Activated CD4-positive, CD25-positive, alpha-beta regulatory T cell (primary cell): ENCODE measurements at places on chromosomes 3 and 15.

- DNase-seq, result no peak
Observed at GRCh38 chr3:107198581-107199181, 178.6 kb upstream of the CCDC54 start.

DNA sequence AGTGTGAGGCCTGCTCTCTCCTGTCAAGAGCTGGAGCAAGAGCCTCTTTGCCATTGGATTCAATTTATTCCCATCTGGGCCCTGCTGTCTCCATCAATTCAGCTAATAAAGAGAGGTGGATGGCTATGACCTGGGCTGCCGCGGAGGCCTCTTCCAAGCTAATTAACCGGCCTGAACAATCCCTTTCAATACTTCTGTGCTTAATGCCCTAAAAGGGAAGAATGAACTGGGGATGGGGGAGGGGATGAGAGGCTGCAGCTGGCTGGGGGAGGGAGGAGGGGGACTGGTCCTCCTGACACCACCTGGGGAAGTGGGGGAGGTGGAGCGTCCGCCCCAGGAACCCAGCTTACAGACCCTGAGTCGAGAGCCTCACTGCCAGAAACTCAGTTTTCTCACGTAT lies 33.4 kb upstream of the PRR23E start:
- DNase-seq, result no peak

GRCh38 chr15:21261396-21261964 lies 178.8 kb downstream of the POTEB3 start:
- no peak for DNase-seq

- DNase-seq, result no peak
Observed at GRCh38 chr3:171731691-171732090, 78.6 kb downstream of the PLD1 start.

DNA sequence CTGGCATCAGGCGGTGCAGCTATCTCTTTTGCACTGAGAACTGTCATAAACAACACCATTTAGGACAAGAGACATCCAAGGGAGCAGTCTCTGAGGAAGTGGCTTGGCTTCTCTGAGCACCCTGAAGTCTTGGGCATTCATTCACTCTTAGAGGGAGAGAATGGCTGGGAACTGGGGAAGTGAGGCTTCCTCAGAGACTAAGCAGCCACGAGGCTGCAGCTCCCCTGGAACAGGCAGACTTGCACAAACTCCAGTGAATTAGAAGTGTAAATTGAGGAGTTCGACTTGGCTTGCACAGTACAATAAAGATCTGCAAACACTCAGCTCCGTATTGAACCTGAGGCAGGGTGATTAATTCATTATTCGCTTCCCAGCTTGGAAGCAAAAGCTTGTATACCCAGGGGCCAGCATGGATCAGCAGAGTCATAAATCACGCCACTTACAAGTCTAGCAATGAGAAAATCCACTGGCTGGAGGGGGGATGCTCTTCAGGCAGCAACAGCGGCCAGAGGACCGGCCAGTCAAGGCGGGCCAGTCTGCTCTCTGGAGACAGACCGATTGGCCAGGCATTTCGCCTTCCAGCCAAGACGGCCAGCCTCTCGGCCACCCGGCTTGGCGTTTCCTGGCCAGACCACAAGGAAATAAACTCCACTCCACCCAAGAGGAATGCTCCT lies 118.8 kb upstream of the ADPGK start:
- DNase-seq, result no peak

GRCh38 chr15:82086243-82086995 lies 40.6 kb upstream of the MEX3B start:
- DNase-seq, result no peak

DNA sequence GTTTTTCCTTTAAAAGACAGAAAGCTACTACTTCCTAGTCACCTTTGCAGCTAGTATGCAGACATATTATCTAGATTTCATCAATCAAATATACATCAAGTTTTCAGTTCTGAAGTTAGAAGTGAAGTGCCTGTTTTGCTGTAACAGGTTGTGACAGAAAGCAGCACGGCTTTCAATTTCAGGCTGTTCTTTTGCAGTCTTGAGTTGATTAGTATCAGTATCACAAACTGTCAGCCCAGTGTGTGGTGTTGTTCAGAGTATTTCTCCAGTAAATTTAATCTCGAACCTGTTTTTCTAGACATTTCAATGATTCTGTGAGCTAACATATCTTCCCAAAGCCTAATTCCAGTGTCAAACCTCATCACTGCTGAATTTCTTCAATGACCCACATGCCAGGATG lies 1050.8 kb downstream of the DIPK2A start:
- DNase-seq, result no peak

- DNase-seq, result no peak
Observed at GRCh38 chr15:77096541-77096940, 25.6 kb upstream of the TSPAN3 start.

DNA sequence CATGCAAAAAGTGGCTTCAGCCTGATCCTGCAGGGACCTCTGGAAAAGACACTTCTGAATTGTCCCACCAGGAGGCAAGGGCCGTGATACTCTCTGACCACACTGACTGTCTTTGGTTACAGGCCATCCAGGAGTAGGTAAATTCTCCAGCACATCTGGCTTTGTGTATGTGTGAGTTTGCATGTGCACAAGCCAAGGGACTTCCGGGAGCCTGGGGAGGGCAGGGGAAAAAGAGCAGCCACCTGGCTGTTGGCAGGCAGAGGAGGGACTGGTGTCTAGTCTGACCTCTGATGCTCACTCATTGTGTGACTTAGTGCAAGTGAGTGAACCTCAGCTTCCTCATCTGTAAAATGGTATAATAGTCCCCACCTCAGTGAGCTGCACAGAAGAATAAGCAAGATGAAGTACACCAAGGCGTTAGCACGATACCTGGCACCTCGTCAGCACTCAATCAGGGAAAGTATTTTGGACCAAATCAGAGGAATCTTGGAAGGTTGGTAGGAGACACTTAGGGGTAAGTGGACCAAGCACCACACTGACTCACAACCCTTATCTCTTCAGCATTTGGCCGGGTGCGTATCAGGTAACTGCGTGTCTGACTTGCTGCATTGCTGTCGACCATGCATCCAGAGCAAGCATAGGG lies 19.1 kb downstream of the KLHL6 start:
- DNase-seq, result no peak

DNA sequence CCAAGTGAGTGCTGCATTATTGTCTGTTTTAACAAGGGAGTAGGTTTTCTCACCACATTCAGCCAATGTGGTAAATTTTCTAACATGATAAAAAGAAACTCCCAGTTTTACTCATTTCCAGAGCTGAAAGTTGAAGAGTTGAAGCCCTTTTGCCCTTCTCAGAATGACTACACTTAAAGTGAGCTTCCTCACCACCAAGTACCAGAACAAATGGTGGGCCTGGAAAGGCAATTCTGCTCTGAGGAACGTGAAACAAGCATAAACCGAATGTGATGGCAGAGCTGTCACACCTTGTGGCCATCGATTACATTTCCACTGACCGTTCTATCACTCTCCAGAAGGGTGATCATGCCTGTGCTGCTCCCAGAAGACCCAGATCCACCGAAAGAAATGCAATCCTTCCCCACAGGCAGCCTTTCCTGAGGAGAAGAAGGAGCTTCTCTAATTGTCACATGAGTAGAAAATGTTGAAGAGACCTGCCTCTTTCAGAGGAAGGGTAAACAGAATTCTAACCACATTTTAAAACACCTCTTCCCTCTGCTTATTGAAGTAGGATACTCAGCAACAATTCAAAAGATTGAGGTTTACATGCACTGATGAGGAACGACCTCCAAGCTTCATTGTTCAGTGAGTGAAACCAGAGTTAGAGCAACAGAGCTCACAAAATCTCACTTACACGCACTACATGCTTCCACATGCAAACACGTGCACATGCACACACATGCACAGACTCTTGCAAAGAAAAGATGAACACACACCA lies 21.4 kb upstream of the CCR9 start:
- DNase-seq, result no peak

DNA sequence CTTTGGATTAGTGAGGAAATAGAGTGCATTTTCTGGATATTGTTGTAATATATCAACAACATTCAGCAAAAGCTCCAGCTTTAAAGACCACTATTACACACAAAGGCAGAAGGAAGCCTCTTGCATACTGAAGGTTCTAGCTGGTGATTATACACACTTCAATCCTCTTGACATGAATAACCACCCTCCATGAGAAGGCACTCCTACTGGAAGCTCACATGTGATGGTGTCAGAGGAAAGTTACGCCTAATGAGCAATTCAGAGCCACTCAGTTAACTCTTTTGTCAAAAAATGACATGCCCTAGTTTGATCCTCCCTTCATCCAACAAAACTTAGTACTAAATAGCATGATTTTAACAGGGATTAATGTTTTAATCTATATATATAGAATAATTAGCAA lies 124.6 kb upstream of the LYSMD4 start:
- no peak for DNase-seq

DNA sequence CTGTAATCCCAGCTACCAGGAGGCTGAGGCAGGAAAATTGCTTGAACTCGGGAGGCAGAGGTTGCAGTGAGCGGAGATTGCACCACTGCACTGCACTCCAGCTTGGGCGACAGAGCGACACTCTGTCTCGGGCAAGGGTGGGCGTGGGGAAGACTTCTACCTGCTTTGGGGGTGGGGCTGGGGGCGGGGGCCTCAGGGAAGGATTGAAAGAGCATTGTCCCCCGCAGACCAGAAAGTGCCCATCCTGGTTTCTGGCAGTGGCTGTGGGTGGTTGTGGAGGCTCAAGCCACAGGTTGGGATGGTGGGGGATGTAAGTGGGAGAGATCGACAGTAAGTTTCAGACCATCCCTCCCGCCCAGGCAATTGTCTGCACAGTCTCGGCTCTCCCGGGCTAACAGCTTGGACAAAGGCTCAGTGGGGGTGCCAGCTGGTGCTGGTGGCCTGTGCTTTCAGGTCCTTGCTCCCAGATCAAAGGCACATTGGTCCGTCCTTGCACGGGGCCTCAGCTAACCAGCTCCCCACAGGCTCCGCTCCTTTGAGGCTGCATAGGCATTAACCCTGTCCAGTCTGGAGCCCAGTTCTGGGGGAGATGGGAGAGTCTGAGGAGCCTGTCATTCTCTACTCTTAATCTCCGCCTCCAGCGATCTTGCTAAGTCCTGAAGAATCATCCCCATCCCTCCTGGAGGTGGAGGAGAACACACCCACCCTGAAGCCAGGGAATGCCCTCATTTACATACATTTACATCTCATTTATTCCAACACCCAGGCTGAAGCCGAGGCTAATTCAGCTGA lies 8.6 kb downstream of the SCN5A start:
- DNase-seq, result no peak

DNA sequence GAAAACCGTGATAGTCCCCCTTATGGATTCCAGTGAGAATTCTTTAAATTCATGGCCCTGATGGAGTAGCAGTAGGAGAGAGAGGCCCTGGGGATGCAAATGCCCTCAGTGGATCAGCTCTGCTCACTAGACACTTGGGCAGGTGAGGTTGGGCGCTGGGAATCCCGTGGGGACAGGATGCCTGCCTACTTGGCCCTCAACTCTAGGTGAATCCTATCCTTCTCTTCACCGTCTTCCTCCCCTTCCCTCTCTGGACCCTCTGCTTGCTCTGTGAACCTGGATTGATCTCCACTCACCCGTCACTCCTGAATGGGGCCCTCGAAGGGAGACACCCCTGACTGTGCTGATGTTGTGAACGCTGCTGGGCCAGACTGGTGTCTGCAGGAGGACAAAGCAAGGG lies 77.4 kb downstream of the SEC22A start:
- DNase-seq, result no peak

DNA sequence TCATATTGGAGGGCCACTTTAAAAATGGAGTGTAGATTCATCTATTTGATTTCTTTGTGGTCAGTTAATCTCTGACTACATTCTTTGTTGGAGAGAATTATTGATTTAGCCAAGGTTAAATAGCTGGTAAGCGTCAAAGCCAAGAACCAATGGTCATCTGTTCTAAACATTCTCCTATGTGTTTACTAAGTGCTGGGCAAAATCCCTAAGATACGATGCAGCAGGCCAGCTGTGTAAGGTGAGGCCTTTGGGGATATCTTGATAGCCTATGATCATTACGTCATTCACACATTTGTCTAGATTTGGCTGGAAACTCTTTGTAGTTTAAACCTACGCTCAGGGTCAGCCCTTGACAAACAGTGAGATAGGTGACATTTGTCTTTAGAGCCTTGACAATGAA lies 236.2 kb downstream of the NR1D2 start:
- DNase-seq, result no peak

DNA sequence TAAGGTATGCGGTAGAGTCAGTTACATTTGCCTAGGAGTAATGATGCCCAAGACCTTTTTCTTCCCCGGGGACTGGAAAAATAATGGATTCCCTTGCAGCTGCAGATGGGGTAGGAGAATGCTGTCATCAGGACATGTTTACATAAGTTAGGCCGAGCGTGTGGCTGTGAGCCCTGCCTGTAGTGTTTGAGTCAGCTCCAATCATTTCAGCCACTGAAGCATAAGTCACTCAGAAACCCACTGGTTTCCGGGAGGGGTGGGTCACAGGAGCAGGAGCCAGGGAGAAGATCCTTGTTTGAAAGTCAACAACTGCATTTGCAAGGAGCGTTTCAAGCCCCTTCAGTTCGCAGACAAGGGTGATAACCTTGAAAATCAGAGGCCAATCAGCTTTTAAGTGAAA lies 562.3 kb downstream of the MCTP2 start:
- DNase-seq, result no peak

DNA sequence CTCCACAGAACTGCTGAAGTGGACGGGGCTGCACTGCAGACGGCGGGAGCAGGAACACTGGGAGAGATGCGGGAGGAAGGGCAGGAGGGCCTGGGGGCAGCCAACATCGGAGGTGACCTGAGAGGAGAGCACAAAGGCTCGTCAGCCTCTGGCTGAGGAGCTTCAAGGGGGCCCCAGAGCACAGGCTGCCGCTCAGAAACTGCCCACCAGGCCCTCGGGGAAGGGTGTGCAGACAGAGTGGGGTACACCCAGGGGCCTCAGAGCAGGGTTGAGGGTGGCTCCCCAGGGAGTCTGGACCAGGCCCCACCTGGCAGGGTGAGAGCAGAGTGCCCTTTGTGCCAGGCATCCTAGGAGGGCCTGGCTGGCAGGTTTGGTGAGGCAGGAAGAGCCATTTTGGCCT lies 14.7 kb upstream of the RHO start:
- DNase-seq, result no peak

DNA sequence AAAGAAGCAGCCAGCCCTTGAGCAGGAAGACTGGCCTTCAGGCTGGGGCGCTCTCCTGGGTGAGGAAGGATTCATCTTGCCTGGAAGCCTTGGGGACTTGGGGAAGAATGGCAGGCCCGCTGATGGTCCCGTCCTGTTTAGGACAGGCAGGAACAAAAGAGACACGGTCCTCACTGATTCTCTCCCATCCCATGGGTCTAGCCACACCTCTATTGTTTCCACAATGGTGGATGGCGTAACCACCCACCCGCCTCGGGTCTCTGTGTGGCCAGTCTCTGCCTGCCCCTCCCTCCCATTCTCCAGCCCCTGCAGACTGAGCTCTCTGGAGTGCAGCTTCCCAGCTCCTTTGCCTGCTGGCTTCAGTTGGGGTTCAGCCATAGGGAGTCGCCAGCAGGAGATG lies 284.3 kb downstream of the UACA start:
- DNase-seq, result no peak
